Activated T-helper 1 cell treated with anti-CD3 and anti-CD28 coated beads, Interleukin-2, amount 50 U/mL, for 16 hours (primary cell): ENCODE measurements at places on chromosomes 3 and 15.

DNA sequence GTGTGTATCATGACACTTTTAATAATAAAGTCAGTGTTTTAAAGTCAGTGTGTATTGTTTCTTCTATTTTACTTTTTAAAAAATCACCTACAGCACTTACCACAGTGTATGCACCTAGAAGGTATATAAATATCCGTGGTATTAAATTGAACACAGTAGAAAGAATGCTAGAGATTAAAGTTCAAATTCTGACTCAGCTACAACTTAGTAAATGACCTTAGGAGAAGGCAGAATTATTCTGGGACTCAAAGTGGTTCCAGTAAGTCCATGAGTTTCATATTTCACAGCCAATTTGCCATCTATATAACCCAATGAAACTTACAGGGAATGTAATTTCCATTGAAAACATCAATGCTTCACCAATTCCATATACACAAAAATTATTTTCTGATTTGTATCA, 52.7 kb upstream of the MAP4 start:
- no peak for DNase-seq

GRCh38 chr3:159859836-159860235, 128.8 kb upstream of the IL12A start:
- no peak for DNase-seq

DNA sequence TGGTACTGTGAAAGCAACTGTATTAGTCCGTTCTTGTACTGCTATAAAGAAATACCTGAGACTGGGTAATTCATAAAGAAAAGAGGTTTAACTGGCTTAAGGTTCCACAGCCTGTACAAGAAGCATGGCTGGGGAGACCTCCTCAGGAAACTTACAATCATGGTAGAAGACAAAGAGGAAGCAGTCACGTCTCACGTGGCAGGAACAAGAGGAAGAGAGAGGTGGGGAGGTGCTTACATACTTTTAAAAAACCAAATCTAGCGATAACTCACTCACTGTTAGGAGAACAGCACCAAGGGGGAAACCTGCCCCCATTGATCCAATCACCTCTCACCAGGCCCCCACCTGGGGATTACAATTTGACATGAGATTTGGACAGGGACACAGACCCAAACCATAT, 48.9 kb downstream of the IQGAP1 start:
- no peak for DNase-seq

- no peak for DNase-seq
Measured at GRCh38 chr3:117545484-117545883, 835.9 kb downstream of the TUSC7 start.

GRCh38 chr3:13008155-13008995, 64.9 kb downstream of the IQSEC1 start:
- DNase-seq: no peak

DNA sequence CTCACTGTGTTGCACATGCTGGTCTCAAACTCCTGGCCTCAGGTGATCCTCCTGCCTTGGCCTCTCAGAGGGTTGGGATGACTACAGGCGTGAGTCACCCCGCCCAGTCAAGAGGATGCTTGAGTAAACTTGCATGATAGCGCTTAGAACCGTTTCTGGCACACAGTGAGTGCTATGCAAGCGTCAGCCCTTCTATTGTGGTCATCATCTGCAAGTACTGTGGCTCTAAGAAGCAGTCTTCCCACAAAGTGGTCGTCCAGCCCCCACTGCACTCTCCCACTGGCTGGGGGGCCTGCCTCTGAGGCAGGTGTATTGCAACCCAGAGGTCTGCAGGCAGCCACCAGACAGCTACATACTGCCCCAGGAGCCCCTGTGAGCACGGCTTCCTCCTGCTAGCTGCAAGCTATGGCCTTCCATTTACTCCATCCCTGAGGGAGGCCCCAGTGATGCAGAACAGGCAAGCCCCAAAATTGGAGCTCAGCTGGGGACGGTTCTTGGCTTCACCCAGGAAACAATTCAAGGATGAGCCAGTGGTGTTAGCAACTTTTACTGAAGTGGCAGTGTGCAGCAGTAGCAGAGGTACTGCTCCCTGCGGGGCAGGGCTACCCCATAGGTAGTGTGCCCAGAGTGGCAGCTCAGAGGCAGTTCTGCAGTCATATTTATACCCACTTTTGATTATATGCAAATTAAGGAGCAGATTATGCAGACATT, 95.4 kb downstream of the LSM3 start:
- no peak for DNase-seq

DNA sequence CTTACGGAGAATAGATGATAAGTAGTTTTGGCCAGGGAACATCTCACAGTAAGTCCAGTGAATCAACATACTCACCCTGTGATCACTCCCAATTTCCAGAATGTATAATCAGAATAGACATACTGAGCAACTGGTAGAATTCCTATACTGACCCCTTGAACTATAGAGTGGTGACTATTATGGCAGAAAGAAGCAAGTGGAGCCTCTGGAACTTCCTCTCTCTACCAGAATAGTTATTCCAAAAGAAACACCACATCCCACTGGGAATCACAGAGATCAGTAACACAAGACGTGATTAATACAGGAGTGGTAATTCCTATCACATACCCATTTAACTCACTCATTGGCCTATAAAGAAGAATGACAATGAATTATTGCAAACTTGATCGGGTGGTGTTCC, 50.1 kb upstream of the TRIM42 start:
- DNase-seq: no peak

- no peak for DNase-seq
Measured at GRCh38 chr3:194575484-194576210, 57.6 kb downstream of the TMEM44 start.

DNA sequence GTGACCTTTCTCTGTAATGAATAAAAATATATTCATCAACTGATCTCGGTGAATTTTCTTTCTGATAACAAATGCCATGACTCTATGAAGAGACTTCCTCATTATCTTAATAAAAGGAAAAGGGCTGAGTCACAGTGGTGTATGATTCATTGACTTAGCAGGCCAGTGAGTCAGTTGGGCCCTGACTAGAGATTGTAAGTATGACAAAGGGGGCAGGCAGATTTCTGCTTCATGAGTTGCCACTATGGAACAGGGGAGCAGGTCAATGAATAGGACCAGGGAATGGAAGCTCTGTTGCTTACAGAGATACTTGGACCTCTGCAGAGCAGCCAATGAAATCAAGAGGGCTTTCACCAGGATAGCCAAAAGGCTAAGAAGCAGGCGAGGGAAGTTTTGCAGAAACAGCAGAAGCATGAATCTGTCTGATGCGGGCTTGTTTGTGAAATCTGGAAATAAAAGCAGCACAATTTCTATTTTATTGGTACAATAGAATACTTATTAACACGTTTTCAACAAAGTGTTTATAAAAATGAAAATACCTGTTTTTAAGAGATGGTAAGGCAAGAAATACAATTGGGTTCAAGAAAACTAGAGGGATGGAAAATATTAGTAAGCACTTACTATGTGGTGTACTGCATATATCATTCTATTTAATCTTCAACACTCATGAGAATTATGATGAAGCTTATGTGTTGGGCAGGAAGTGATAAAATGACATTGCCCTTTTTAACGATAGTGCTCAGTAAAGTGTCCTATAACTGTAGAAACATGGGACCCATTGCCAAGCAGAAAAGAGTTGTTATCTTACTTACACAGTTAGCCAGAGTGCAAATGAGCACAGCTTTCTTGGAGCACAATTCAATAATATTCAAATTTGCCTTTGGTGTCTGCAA, 169.8 kb upstream of the MYRIP start:
- no peak for DNase-seq

- no peak for DNase-seq
Measured at GRCh38 chr3:40763807-40764206, 239.0 kb downstream of the ZNF621 start.

- no peak for DNase-seq
Measured at GRCh38 chr15:68775671-68776476, 44.8 kb downstream of the ANP32A start.

- DNase-seq: no peak
Measured at GRCh38 chr3:45646051-45646585, 43.1 kb upstream of the SACM1L start.

DNA sequence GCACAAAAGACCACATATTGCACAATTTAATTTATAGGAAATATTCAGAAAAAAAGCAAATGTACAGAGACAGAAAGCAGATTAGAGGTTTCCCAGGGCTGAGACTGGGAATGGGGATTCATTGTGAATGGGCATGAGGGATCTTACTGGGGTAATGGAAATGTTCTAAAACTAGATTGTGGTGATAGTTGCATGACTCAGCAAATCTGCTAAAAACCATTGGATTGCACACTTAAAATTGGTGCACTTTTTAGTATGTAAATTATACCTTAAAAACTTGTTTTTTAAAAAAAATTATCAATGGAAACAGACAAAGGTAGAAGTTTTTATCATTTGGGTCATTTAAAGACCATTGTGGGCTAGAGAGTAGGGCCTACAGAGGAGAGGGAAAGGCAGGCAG, 230.6 kb downstream of the IL5RA start:
- DNase-seq: no peak

- DNase-seq: no peak
Measured at GRCh38 chr15:50024281-50024680, 94.8 kb downstream of the ATP8B4 start.

- DNase-seq: no peak
Measured at GRCh38 chr15:74316141-74316540, 51.3 kb downstream of the CYP11A1 start.

DNA sequence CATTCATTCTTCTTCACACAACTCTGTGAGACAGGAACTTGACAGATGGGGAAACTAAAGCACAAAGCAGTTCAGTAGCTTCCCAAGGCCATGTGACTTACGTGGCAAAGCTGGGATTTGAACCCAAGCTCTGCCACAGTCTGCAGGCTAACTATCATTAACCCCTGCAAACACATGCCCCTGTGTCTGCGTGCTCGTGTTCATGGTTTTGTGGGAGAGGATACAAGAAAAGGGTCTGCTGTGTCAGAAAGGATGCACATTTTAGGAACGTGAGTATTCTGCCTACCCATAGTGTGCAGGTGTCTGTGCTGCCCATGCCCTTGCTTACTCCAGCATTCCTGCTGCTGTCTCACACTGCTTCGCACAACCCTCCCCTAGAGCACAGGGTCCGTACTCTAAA, 137.0 kb downstream of the CHDH start:
- DNase-seq: no peak

GRCh38 chr15:44009038-44009437, 182.2 kb downstream of the WDR76 start:
- no peak for DNase-seq

GRCh38 chr3:59001675-59002074, 48.1 kb downstream of the CFAP20DC start:
- no peak for DNase-seq

- DNase-seq: no peak
Measured at GRCh38 chr3:104385421-104385820, 981.3 kb upstream of the ALCAM start.

DNA sequence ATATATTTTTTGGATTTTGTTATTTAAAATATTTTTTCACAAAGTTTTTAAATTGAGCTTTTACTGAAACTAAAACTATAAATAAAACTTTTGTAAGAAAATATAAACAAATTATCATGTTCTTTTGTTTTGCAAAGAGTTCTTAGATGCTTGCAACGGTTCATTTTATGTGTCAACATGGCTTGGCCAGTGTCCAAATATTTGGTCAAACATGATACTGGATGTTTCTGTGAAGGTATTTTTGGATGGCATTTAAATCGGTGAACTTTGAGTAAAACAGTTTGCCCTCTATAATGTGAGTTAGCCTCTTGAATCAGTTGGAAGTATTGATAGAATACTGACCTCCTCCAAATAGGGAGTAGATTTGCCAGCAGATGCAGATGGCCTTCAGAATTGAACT, 612.6 kb upstream of the NECTIN3 start:
- DNase-seq: no peak

DNA sequence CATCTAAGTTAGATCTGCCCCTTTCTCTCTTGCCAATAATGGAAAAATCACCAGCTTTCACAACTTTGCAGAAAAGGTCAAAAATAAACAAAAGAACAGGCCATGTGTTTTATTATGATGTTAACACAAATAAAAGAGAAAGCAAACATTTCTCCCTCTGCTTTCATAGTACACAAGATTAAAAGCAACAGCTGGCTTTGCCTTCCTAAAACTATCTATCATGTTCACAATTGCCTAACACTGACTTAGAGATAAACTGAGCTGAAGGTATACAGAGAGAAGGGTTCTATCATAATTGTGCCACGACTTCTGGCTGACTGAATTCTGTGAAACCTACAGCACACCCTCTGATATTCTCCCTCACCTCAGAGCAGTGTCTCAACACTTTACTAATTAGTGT, 29.4 kb downstream of the AADAC start:
- no peak for DNase-seq

DNA sequence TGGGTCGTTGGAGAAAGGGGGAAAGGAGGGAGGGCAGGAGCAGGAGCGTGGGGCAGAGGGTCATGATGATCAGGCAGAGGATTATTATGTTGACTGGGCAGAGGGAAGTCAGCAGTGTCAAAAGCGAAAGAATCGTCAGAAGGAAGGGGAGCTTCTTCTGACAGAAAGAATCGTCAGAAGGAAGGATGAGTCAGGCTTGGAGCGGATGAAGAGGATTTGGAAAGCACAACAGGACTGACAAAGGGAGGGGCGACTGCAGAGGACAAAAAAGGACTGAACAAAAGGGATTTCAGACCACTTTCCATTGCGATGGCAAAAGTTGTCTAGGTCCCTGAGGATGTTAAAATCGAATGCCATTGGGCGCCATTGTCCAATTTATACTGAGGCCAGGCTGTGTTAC, 1053.5 kb downstream of the SI start:
- DNase-seq: no peak

GRCh38 chr3:188230962-188231361, 77.0 kb downstream of the LPP start:
- no peak for DNase-seq

DNA sequence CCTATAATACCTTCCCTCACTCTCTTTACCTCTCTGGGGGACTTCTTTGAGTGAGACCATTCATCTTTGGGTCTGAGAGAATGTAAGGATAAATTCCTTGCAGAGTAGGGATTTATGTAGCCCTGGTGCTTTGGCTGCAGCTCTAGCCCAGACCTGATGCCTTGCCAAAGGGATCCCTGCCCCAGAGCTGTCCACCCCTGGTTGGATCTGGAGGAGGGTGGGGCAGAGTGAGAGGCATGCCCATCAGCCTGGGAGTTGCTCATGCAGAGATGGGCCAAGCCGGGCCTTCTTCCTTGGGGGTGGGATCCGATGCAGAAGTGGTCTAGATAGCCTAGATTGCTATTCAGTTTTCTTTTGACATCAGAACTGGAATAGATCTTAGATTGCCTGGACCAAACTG, 31.5 kb downstream of the RTP1 start:
- no peak for DNase-seq

- DNase-seq: no peak
Measured at GRCh38 chr3:83189634-83190033, 1428.2 kb upstream of the GBE1 start.

- no peak for DNase-seq
Measured at GRCh38 chr3:65952842-65953241, 85.9 kb downstream of the MAGI1 start.

DNA sequence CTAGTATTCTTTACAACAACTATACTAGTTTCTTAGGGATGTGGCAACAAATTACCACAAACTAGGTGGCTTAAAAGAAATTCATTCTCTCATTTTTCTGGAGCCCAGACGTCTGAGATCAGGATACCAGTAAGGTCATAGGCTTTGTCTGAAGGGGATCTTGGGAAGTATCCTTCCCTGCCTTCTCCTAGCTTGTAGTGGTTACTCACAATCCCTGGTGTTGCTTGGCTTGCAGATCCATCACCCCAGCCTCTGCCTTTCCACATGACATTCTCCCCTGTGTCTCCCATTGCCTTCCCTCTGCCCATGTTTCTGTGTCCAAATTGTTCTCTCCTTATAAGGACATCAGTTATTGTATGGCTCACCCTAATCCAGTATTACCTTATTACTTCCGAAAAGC, 24.3 kb upstream of the CLDN1 start:
- DNase-seq: no peak

GRCh38 chr15:80732818-80733217, 37.7 kb downstream of the ABHD17C start:
- no peak for DNase-seq
